ENCODE measurements at places on chromosomes 4 and X.

- no peak for DNase-seq
- H3K36me3 ChIP-seq: no peaks in the 10 kb centered on the region
- no peak overlapping the region for H3K27ac ChIP-seq
- no peaks in the 10 kb centered on the region for H3K27me3 ChIP-seq
These were observed 47.0 kb upstream of the ARSJ start for GRCh38 chr4:114026447-114026846.

DNA sequence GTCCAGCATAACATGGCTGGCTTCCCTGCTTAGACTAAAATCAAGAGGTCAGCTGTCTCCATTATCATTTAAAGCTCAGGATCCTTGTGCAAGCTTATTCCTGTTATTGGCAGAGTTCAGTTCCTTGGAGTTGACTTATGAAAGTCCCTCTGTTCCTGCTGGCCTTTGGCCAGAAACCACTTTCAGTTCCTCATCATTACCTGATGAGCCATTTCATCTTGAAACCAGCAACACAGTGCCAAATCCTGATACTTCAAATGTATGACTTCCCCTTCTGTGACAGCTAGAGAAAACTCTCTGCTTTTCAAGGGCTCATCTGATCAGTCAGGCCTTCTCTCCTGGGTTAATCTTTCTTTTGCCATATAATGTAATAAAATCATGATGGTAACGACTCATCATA, 110.6 kb upstream of the FSTL5 start:
- H3K4me3 ChIP-seq: no peak overlapping the region
- no peak overlapping the region for H3K27ac ChIP-seq
- DNase-seq: no peak
- H3K36me3 ChIP-seq: no peaks in the 10 kb centered on the region
- H3K27me3 ChIP-seq: no peaks in the 10 kb centered on the region

- no peak for DNase-seq
- H3K27me3 ChIP-seq: no peaks in the 10 kb centered on the region
- H3K4me3 ChIP-seq: no peak overlapping the region
- no peaks in the 10 kb centered on the region for H3K4me1 ChIP-seq
- H3K36me3 ChIP-seq: no peaks in the 10 kb centered on the region
These were observed 102.4 kb downstream of the CLNK start for GRCh38 chr4:10582059-10582686.

- no peaks in the 10 kb centered on the region for H3K27me3 ChIP-seq
- no peak for DNase-seq
- H3K4me3 ChIP-seq: no peak overlapping the region
These were observed 317.3 kb upstream of the F9 start for GRCh38 chrX:139213241-139213709.

- H3K27ac ChIP-seq: no peak overlapping the region
- no peaks in the 10 kb centered on the region for H3K36me3 ChIP-seq
- H3K4me1 ChIP-seq: no peaks in the 10 kb centered on the region
- no peak for DNase-seq
- H3K27me3 ChIP-seq: no peaks in the 10 kb centered on the region
These were observed 44.8 kb downstream of the GRIA2 start for GRCh38 chr4:157265281-157265680.

DNA sequence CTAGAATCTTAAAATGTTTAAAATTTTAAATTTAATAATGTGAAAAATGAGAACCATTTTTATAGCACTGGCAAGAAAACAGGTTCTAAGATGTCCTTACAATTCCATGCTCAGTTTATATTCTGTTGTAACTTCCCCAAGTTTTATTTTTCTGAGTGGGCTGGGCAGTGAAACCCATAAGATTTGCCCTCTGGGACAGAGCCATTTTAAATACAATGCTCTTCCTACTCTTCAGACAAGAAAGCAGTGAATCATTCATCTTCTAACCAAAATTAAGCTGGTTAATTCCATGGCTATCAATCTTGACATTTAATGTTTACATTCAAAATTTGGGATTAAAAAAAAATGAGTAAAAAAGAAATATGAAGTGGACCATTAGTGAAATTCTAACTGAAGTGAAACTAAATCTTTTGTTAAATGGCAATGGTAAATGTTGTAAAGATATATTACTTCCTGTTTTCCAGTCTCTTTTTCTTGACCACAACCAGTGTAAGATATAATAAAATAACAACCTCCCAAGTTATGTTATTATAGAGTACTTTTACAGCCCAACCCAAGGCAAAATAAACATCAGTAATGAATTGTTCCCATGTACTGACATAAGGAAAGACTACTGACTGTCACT, 37.2 kb upstream of the PTPN13 start:
- H3K4me1 ChIP-seq: no peaks in the 10 kb centered on the region
- no peaks in the 10 kb centered on the region for H3K27me3 ChIP-seq
- no peaks in the 10 kb centered on the region for H3K36me3 ChIP-seq
- no peak overlapping the region for H3K27ac ChIP-seq
- H3K4me3 ChIP-seq: no peak overlapping the region
- DNase-seq: no peak

GRCh38 chr4:170990989-170991589, 822.1 kb upstream of the GALNTL6 start:
- no peak overlapping the region for H3K27ac ChIP-seq
- H3K4me1 ChIP-seq: no peaks in the 10 kb centered on the region
- peak; percentile 55 for DNase-seq
- H3K4me3 ChIP-seq: no peak overlapping the region
- H3K27me3 ChIP-seq: no peaks in the 10 kb centered on the region
- H3K36me3 ChIP-seq: no peaks in the 10 kb centered on the region

DNA sequence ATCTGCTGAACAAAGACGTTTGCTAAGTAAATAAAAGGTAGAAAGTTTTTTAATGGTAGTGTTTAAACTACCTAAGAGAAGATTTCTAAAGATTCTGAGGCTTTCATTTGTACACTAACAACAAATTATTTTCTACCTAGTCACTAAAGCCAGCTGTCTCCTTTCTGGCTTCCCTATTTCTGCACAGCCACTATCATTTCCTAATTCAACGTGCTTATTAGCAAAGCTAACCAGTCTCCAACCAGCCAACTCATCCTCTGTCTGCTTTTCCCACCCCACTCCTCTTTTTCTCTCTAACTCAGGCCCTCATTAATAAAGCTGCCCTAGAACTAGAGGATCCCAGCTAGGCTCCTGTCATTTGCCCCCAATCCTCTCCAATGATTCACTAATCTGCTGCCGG, 118.2 kb downstream of the ZNF827 start:
- no peaks in the 10 kb centered on the region for H3K27me3 ChIP-seq
- no peak for DNase-seq
- H3K36me3 ChIP-seq: peaks cover 11% of the 10 kb centered on the region
- no peak overlapping the region for H3K4me3 ChIP-seq
- H3K27ac ChIP-seq: no peak overlapping the region

DNA sequence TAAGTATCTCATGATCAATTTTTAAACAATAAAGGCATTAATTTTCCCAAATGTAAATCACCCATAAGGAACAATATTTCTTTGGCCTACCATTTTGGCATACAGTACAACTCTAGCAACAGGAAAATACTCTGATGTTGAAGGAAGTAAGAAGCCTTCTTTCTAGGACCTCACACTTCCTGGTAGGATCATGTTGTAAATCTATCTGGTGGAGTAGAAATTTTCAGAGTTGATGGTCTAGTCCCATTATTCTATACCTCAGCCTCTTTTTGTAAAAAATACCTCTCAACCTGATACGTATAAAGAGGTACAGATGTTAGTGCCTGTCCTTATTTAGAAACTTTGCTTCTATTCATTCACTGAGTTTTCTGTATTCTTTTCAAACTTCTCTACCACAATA, 40.2 kb upstream of the GRID2 start:
- H3K4me3 ChIP-seq: no peak overlapping the region
- H3K36me3 ChIP-seq: peaks cover 52% of the 10 kb centered on the region
- DNase-seq: no peak
- no peak overlapping the region for H3K27ac ChIP-seq

All from H1 (cell line).